Glomerular endothelial cell (primary cell): ENCODE measurements at places on chromosomes 3 and 15.

DNA sequence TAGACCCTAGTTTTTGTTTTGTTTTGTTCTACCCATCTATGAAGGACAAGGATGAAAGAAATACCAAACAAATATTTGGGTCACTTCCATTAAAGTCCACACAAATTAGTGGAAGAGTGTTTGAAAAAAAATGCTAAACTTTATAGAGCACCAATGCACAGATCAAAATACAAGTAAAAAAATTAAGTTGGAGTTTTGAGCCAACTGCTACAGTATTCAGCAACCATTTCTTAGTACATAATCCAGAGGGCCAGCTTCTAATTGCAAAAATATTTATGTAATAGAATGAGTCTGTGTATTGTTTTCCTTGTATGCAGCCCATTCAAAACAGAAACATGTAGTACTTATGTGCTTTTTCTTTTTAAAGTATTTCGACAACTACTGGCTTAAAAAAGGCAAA is 121.1 kb downstream of the CBLB start:
- no peak for DNase-seq

- no peak for DNase-seq
Observed at GRCh38 chr3:3734881-3735280, 64.3 kb upstream of the LRRN1 start.

DNA sequence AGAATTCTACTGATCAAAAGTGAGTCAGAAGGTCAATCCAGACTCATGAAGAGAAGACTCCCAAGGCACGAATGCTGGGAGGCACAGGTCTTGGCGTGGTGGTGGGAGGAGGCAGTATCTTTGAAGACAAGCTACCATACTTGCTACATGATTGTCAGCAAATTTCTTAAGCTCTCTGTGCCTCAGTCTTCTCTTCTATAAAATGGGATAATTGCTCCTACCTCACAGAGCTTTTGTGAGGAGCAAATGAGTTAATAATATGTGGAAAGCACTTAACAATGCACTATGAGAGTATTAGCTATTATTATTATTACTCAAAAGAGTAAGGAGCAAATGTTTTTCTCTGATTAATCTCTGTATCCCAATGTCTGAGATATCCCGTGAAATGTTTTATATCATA is 36.2 kb downstream of the EHD4 start:
- no peak for DNase-seq

DNA sequence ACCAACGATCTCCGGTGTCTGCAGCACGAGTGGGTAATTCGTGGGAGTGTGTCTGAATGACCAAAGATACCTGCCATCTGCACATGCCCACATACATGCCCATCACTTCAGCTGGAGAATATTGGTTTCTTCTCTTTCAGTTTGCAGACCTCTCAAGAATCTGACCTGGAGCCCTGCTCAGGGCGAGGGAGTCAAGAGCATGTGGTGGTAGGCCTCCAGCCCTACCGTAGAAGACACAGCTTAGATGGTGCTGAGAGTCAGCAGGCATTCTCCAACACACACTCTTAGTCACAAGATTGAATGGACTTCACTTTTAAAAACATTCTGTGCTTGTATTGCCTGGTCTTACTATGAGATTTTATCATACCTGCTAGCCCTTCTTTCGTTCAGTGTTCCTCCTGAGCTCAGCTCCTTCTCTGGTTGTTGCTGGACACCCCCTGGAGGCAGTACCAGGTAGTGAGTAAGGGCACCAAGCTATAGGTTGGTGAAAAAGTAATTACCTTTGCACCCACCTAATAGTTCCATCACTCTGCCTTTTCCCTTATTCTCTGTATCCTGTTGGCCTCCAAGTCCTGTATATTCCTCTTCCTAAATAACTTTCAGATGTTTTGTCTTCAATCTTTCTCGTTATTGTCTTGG is 252.0 kb downstream of the CACNA2D3 start:
- no peak for DNase-seq

DNA sequence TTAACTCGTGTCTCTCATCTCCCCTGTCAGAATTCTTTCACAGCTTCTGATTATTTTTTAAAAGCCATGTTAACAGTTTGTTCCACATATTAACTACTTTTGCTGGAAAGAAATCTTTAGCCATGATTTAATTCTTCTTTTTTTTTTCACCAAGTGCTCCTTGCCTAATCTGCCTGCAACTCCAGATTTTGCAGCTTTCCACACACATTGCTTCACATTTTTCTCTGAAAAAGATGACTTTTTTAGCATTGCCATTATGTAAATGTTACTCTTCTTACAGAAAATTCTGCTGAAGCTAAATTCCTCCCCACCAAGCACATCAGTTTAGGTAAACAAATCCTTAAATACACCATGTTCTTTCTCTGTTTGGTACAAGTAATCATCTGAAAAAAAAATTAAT is 23.4 kb upstream of the PPARG start:
- no peak for DNase-seq

- no peak for DNase-seq
Observed at GRCh38 chr3:89565098-89565497, 457.7 kb downstream of the EPHA3 start.

DNA sequence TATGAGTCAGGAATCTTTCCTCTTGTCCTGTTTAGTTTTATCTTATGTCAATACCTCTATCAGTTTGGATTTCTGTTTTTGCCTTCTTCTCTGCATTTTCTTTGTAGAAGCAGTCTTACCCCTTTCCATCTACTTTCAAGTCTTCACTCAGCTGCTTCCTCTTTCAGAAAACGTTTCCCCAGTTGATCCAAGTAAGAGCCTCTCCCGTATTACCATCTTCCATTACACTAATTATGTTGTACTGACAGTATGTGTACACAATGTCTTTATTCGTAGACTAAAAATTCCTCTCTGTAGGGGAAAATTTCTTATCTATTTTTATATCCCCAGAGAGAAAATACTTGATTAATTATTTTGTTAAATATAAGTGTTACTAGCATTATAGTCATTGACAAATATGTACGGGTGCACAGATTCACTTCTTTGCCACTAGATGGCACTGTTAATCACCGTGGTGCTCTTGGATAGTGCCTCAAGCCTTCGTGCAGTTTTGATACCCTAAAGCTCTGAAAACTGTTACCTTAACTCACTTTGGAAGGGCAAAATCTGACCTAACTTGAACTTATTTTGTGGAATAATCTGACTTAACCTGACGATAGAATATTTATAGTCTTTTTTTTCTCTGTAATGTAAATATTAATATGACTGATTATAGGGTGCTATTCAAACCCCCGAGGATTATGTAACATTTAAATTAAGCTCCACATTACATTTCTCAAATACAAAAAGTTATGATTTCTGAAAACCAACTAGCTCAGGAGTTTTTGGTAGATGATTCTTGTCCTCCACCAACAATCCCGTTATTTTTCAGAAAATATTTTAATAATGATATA is 74.2 kb upstream of the POU1F1 start:
- DNase-seq, result peak; percentile 25

- DNase-seq, result no peak
Observed at GRCh38 chr3:78279091-78279490, 1239.2 kb downstream of the ROBO2 start.

DNA sequence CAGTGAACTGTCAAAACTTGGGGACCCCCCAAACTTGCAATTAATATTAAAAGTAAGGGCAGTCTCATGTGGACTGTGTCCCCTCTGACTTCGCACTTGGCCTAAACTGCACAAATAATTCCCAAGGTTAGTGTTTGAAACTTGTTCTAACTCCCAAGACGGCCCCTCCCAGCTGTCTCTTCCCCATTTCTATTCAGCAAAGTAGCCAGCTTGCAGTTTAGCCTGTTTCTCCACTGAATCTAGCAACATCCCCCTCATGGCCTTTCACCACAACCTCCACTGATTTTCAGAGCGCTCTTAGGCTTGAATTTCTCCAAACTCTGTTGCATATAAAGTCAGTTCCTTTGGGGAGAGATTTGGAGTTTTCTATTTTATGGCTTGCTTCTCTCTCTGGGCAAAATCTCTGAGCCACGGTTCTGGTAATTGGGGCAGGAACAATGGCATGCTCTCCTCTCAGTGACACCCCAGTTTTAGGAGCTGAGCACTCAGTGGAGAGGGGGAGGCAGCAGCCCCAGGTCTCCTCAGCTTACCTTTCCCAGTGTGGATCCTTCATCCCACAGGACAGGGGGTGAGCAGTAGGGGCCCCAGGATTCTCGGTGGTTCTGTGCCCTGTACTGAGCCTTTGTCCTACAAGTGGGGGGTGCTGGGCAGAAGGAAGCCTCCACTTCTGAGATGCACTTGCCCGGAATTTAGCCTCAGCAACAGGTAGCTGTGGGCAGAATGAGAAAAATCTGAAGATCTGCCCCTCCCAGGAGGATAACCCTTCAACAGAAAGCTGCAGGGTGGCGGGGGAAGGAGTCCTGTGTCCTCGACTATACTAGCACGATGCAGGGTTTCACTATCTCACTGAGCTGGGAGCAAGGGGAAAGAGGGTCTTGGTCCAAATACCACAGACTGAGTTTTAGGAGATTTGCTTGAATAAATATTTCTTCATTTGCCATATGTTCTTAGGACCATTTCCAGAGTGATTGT is 39.3 kb upstream of the GATA2 start:
- no peak for DNase-seq

DNA sequence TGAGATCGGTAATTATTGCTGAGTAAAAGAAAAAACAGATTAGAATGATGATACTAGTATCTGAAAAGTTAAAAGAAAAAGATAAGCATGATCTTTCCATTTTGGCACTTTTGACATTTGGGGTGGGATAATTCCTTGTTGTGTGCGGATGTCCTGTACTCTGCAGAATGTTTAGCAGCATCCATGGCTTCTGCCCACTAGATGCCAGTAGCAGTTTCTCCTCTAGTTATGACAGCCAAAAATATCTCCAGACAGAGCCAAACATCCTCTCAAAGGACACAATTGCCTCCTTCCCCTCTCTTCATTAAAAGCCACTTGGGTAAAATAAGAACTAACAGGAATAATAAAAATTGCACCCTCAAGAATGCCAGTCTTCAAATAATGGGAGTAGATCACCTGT is 468.8 kb upstream of the GRM7 start:
- no peak for DNase-seq

DNA sequence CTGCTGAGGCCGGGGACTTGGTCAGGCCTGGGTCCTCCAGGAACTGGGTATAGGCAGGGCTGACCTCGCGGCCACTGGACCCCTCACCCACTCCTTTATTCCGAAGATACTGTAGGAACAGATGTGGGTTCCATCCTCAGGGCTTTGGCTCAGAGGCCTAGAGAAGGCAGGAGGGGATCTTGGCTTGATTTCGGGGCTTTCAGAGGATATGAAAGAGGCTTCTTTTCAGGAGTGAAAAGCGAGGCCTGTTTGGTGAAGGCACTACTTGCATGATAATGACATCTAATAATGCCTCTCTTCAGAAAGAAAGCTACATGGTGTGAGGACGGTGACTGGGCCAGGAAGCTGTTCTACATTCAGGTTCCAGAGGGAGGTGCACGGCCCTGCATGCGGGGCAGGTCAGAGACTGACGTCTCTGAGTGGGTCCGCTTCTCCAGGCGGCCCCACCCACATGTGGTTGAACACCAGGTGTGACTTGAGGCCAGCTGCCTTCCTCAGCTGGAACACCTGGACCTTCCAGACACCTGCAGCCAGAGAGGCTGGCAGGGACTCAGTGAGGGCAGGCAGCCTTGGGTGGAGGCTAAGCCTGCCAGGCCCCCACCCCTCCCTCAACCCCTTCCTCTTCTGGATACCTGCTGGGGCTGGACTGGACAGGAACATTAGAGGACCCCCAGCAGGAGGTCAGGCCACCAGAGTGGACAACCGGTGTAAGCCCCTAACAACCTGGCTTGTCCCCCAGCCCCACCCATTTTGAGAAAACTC is 31.1 kb upstream of the HHATL start:
- DNase-seq, result no peak

- DNase-seq, result no peak
Observed at GRCh38 chr3:139328356-139328755, 15.5 kb upstream of the MRPS22 start.

GRCh38 chr3:26712211-26713026 is 89.8 kb downstream of the LRRC3B start:
- no peak for DNase-seq

- DNase-seq, result no peak
Observed at GRCh38 chr15:67161881-67162280, 92.6 kb downstream of the AAGAB start.

GRCh38 chr3:42545284-42545900 is 36.4 kb downstream of the SEC22C start:
- DNase-seq, result no peak

- DNase-seq, result no peak
Observed at GRCh38 chr3:73234354-73235014, 173.0 kb downstream of the EBLN2 start.

DNA sequence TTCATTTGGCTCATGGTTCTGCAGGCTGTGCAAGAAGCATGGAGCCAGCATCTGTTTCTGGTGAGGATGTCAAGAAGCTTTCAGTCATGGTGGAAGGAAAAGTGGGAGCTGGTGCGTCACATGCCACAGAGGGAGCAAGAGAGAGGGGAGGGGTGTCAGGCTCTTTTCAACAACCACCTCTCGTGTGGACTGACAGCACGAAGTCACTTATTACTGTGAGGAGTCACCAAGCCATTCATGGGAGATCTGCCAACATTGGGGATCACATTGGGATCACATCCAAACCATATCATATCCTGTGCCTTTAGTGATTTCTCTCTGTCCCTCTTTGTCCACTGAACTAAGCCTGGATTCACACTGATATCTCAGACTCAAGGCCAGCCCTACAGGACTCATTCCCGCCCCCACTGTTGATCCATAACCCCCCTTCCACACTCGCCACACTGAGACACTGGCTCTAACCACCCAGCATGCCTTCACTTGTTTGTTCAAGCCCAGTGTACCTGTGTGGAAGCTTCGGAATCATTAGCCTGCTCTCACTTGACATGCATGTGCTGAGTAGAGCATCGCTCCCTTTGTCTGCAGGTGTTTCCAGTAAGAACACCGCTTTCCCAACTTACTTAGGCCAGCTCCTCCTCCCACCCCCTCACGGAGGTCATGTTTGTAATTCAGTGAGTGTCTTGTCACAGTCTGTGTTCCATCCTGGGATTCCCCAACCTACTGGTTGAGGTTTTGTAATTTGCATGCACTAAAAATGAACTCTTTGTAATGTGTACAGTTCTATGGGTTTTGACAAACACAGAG is 132.2 kb downstream of the KLF13 start:
- DNase-seq, result no peak

DNA sequence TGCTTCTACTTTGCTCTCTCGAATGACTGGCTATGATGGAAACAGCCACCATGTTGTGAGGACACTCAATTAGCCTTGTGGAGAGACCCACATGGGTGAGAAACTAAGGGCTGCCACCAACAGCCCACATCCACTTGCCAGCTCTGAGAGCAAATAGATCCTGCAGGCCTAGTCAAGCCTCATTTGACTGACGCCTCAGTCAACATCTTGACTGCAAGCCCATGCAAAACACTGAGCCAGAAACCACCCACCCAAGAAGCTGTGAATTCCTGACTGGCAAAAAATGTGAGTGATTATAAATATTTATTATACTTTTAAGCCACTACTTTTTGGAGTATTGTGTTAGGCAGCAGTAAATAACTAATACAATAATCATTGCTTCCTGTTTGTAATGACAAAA is 58.4 kb downstream of the NOX5 start:
- no peak for DNase-seq

DNA sequence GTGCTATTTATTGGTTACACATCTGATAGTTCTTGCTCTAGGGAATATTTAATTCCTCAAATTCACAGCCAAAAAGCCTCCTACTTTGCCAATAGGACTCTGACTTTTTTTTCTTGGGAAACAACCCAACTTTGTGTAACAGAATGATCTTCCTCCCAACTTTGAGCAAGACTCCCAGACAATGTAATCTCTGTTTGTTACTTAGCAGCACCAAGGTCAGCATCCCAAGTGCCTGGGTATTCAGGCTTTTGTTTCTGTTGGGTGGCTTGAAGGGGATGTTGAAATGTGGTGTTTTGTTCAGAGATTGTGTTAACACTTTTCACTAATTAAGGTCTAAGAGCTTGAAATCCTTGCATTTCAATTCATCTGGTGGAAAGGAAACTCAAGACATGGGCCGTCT is 115.8 kb downstream of the ADAMTS9 start:
- no peak for DNase-seq
